ENCODE measurements at places on chromosomes 16 and 17. TPM values are rescaled to one million over a fixed set of nuclear protein-coding genes. Genes with fewer than 3 reads are reported as not detected.

IL17C gene
- not detected for total RNA-seq

SYT17 gene
- 0.24 TPM for total RNA-seq

APOBR gene
- not detected for total RNA-seq

CCL4 gene
- not detected for total RNA-seq

KRTAP4-6 gene
- not detected for total RNA-seq

CA7 gene
- total RNA-seq: not detected

SPAG7 gene
- 35.9 TPM for total RNA-seq

MT4 gene
- not detected for total RNA-seq

ABCA6 gene
- not detected for total RNA-seq

NPIPA8 gene
- not detected for total RNA-seq

CDK5R1 gene
- total RNA-seq: 3.4 TPM

ADAD2 gene
- not detected for total RNA-seq

BCO1 gene
- total RNA-seq: not detected

AHSP gene
- not detected for total RNA-seq

TBC1D3K gene
- not detected for total RNA-seq

LGALS9 gene
- 7.1 TPM for total RNA-seq

ABCC11 gene
- total RNA-seq: not detected

FBXL16 gene
- not detected for total RNA-seq

P2RX1 gene
- total RNA-seq: not detected

KRTAP17-1 gene
- total RNA-seq: not detected

JMJD8 gene
- total RNA-seq: 47.1 TPM

KCNH6 gene
- total RNA-seq: not detected

TMIGD1 gene
- not detected for total RNA-seq

RSKR gene
- total RNA-seq: 3.5 TPM

SOCS1 gene
- 21.2 TPM for total RNA-seq

KRT222 gene
- not detected for total RNA-seq

OTOP2 gene
- total RNA-seq: not detected

ARHGAP23 gene
- 6.3 TPM for total RNA-seq

CD79B gene
- not detected for total RNA-seq

PSKH1 gene
- 4.7 TPM for total RNA-seq

RNF43 gene
- total RNA-seq: not detected

SMARCE1 gene
- 64.8 TPM for total RNA-seq

GAS2L2 gene
- total RNA-seq: not detected

SERPINF2 gene
- 0.24 TPM for total RNA-seq

OR2C1 gene
- total RNA-seq: not detected

SULT1A2 gene
- not detected for total RNA-seq

MEOX1 gene
- under 0.01 TPM for total RNA-seq

PHOSPHO1 gene
- not detected for total RNA-seq

TBC1D3B gene
- total RNA-seq: not detected

CIBAR2 gene
- total RNA-seq: not detected

PERCC1 gene
- total RNA-seq: not detected

TP53TG3C gene
- total RNA-seq: not detected

KRTAP9-2 gene
- not detected for total RNA-seq

PDP2 gene
- 6.6 TPM for total RNA-seq

CDR2L gene
- 8.9 TPM for total RNA-seq

TBC1D3E gene
- not detected for total RNA-seq

WDR90 gene
- total RNA-seq: 5.6 TPM

COX6A2 gene
- total RNA-seq: not detected

HLF gene
- total RNA-seq: 0.24 TPM

TEKT1 gene
- not detected for total RNA-seq

MT1H gene
- total RNA-seq: not detected

KRTAP2-1 gene
- not detected for total RNA-seq

SNRNP25 gene
- 39.0 TPM for total RNA-seq

SYCE1L gene
- not detected for total RNA-seq

SLC12A3 gene
- total RNA-seq: not detected

GAS7 gene
- 18.1 TPM for total RNA-seq

MAFG gene
- total RNA-seq: 10.1 TPM

CFAP119 gene
- total RNA-seq: 3.4 TPM

All from RPMI7951 (cell line).